ENCODE measurements at places on chromosomes 1 and 21. TPM values are rescaled to one million over a fixed set of nuclear protein-coding genes. Genes with fewer than 3 reads are reported as not detected.

DNA sequence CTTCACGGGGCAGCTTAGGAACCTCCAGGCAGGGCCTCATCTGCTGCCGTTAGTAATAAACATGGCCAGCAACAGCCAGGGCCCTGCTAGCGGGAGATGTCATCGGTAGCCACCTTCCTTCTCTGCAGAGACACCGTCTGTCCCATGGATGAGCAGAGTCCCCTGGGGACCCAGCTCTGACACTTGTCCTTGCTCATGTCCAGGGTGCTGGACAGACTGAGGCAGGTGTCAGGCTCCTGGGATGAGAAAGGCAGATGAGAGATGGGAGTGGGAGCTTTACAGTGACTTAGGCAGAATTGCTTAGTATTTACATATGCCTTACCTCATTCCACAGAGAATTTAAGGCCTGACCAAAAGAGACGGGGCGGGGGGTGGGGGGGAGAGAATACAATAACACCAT lies 25.0 kb downstream of the CAPN2 start:
- DNase-seq, result no peak

GRCh38 chr1:43699281-43699680 lies 8.1 kb upstream of the ST3GAL3 start:
- no peak for DNase-seq

GRCh38 chr1:66137235-66137634 lies 344.5 kb downstream of the PDE4B start:
- DNase-seq, result no peak

Gene FNBP1L
- 63.5 TPM for total RNA-seq

- DNase-seq, result no peak
Observed at GRCh38 chr1:197197430-197197997, 51.0 kb upstream of the ASPM start.

DNA sequence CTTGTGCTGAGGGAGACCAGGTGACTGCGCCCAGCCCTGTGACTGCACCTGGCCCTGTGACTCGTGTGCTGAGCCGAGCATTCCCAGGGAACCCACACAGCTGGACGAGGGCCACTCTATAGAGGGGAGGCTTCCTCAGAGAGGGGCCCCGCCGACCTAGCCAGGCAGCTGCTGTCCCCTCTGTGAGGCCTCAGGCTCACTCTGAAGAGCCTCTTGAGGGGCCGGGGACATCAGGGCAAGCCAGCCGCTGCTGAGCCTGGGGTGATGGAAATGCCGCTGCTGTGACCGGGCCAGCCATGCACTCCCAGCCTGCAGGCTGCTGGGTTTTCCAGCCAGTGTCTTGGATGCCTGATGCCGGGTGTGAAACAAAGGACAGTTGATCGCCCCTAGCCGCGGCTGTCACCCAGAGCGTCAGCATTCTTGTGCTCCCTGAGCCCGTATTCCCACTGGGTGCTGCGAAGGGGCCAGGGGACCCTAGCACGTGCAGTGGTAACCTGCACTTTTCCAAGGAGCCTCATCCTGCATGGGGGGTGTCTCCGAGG lies 17.5 kb downstream of the PFKL start:
- no peak for DNase-seq

- DNase-seq, result no peak
Observed at GRCh38 chr1:173082913-173083312, 32.2 kb upstream of the TNFSF18 start.

GRCh38 chr21:44943005-44943685 lies 3.3 kb downstream of the SLX9 start:
- no peak for DNase-seq

DNA sequence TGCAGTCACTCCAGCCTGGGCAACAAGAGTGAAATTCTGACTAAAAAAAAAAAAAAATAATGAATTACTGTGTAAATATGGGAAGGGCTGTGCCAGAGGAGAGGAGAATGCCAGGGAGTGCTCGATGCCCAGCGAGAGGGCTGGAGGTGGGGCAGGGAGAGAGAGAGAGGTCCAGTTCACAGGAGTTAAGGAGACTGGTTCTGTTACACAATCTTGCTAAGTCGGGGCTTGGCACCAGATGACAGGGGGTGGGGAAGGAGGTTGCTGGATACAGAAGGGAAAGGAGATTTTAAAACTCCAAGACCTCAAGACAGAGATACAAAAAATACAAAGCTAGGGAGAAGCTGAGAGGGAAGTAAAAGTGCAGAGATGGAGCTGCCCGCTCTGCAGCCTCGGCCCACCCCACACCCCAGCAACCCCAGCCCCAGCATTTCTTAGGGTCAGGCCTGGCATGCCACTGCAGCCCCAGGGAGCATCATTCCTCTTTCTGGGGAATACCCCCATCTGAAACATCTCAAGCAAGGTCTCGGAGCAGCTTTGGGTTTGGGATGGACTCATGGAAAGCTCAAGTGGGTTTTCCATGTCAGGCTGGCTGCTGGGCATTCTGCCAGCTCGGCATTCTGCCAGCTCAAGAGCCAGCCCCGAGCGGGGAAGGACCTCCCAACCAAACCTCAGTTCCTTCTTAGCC lies 991 bp downstream of the SELENBP1 start:
- no peak for DNase-seq

GRCh38 chr1:92079441-92079840 lies 704 bp upstream of the BTBD8 start:
- DNase-seq, result no peak

- DNase-seq, result no peak
Observed at GRCh38 chr1:115069659-115070308, 19.5 kb downstream of the TSPAN2 start.

Gene TTC22
- total RNA-seq, result not detected

DNA sequence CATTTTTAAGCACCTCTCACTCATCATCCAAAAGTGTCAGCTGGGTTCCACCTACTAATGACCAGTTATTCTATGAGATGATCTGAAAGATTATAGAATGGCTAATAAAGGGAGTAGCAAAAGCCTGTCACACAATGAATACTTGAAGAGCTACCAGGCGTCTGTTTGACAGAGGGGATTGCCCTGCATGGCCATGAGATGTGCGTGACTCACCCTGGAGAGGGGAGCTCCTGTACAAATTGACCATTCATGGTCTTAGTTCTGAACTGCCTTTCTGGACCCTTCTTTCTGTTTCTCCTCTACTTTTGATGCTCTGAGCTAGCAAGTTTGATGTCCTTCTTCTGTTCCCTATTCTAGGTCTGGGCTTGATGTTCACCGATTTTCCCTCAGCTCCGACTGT lies 85.2 kb upstream of the ABCD3 start:
- DNase-seq, result no peak

- DNase-seq, result no peak
Observed at GRCh38 chr1:42690477-42691156, 8.4 kb downstream of the YBX1 start.
